ENCODE measurements at places on chromosomes 2 and 18.

- no peak for DNase-seq
These were observed 142.3 kb downstream of the SMAD7 start for GRCh38 chr18:48808476-48808875.

- no peak for DNase-seq
These were observed 62.3 kb downstream of the ROCK1 start for GRCh38 chr18:21049306-21049705.

GRCh38 chr2:10000541-10000940 is 42.8 kb upstream of the KLF11 start:
- DNase-seq, result no peak

DNA sequence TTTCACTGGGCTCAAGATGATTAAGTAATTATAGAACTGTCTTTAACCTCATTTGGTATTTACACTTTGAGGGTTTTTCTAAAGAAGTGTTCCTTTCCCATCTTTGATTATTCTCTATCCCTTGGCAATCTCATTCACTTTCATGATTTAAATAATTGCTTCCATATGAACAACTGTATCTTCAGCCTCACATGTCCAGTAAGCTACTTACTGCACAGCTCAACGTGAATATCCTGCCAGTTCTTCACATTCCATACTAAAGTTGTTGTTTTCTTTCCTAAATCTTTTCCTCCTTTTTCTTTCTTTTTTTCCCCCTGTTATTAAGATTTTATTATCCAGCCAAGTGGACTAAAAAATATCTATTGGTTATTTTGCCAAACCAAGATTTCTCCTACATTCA is 37.7 kb downstream of the ZC3H15 start:
- no peak for DNase-seq

GRCh38 chr2:70686577-70687460 is 81.2 kb downstream of the ADD2 start:
- DNase-seq, result peak; percentile 33

GRCh38 chr2:133734716-133735495 is 166.6 kb upstream of the NCKAP5 start:
- DNase-seq, result no peak

- DNase-seq, result no peak
These were observed 613.3 kb downstream of the TSN start for GRCh38 chr2:122368576-122369243.

GRCh38 chr2:217438821-217439220 is 564.0 kb downstream of the TNS1 start:
- no peak for DNase-seq

- no peak for DNase-seq
These were observed 183.4 kb upstream of the FN1 start for GRCh38 chr2:215619022-215619958.

DNA sequence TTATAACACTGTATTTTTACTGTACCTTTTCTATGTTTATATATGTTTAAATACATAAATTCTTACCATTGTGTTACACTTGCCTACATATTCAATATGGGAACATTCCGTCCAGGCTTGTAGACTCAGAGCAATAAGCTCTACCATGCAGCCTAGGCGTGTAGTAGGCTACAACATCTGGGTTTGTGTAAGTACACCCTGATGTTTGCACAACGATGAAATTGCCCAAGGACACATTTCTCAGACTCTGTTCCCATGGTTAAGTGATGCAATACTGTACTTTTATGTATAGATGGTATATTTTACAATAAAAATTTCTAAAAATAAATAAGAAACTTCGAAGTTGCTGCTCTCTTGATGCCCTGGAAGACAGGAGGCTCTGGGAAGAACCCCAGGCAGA is 38.4 kb downstream of the YPEL5 start:
- DNase-seq, result no peak

DNA sequence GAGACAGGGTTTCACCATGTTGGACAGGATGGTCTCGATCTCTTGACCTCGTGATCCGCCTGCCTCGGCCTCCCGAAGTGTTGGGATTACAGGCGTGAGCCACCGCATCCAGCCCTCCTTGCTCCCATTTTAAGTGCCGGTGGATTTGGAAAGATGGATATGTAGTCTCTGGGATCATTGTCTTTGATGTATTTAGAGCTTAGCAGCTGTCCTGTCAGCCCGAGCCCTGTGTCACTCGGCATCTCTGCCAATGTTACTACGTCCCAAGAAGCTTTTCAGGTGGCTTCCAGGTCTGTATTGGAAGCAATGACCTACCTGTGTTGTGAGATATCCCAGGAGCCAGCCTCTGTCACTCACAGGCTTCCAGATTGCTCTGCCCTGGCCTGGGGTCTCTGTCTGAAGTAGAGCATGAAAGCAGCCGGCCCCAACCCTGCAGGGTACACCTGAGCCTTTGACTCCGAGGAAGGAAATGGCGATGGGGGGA is 35.3 kb downstream of the MAP4K4 start:
- no peak for DNase-seq

DNA sequence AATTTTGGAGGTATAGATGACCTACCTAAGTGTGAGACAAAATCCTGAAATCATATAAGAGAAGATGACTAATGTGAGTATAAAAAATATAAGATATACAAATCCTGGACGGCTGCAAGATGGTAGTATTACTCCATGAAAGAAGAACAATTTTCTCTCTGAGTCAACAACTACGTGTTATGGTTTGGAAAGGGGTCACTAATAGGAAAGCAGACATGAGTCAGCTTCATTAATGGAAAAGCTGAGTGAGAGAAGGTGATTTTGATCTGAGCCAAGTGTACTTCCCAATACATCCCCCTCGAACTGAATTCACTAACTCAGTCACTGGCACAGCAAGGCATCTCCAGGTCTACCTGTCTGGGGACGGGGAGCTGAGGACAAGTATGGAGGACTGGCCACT is 20.1 kb upstream of the SELENOI start:
- no peak for DNase-seq

DNA sequence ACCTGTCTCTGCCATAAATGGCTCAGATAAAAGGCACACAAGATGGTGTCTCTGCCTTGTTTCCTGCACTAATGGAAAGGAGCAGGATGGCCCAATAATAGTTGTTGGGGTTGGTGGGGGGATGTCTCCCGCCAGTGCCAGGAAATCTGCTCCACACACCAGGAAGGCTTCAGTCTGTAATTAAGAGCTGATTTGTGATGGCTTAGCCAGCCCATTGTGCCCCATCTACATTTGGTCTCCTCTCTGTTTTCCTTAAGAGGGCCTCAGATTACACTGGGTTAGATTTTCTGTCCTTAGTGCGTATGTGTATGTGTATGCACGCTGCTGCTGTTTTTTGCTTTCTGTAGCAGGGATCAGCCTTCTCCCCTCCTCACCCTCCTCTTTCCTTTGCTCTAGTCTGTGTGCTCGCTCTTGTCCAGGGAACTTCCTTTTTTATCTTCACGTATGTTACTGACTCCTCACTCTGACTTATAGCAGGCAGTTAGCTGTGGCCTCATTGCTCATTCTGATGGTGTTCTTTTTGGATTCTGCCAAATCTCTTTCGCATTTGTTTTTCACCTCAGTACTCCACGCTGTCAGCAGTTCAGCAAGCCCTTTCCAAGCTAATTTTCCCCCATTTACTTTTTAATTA is 33.4 kb upstream of the MGAT5 start:
- no peak for DNase-seq

All from GM19239 (cell line).